A172 (cell line): ENCODE measurements at places on chromosomes 12 and 14.
A peak's percentile ranks its signal among the peaks of the same experiment; 100 is the strongest.

GRCh38 chr12:15996948-15997347, 85.8 kb downstream of the DERA start:
- DNase-seq: no peak

- no peak for DNase-seq
Observed at GRCh38 chr12:57592551-57593165, 1.7 kb downstream of the PIP4K2C start.

- DNase-seq: peak; percentile 11
Observed at GRCh38 chr14:34363733-34364134, 98.3 kb downstream of the SPTSSA start.

GRCh38 chr12:110638796-110639195, 24.9 kb downstream of the TCTN1 start:
- DNase-seq: no peak

- no peak for DNase-seq
Observed at GRCh38 chr14:101496776-101497683, 64.3 kb upstream of the DIO3 start.

- DNase-seq: peak; percentile 4
Observed at GRCh38 chr14:76456200-76456599, 80.3 kb downstream of the ESRRB start.

DNA sequence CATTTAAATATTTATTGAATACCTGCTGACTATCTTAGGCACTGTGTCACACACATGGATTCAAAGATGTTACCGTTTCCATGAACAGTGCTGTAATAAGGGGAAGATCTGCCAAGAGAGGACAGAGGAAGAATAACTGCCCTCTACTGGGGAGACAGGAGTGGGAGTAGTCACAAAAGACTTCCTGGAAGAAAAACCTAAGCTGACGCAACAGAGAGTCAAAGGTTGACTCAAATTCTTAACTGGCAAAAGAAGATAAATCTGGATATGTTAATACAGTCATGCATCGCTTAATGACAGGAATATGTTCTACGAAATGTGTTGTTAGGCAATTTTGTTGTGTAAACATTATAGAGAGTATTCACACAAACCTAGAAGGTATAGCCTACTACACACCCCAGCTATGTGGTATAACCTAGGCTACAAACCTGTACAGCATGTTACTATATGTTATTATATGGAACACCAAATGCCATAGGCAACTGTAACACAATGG, 51.5 kb downstream of the DCAF5 start:
- DNase-seq: peak; percentile 60

DNA sequence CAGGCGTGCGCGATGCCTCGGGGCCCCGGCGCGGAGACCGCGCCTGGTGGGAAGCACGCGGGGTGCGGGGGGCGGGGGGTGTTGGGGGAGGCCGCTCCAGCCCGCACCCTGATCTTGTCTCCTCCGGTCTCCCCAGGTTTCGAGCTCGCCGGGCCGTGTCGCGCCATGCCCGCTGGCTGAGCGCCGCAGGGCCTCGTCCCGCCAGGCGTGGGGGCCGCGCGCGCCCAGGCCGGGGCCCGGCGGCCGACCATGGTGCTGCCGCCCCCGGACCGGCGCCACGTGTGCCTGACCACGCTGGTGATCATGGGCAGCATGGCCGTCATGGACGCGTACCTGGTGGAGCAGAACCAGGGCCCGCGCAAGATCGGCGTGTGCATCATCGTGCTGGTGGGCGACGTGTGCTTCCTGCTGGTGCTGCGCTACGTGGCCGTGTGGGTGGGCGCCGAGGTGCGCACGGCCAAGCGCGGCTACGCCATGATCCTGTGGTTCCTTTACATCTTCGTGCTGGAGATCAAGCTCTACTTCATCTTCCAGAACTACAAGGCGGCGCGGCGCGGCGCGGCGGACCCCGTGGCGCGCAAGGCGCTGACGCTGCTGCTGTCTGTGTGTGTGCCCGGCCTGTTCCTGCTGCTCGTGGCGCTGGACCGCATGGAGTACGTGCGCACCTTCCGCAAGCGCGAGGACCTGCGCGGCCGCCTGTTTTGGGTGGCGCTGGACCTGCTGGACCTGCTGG, 2.4 kb downstream of the TMEM121 start:
- DNase-seq: no peak

GRCh38 chr12:29191267-29191850, 42.3 kb downstream of the FAR2 start:
- no peak for DNase-seq

GRCh38 chr12:40028296-40028695, 77.6 kb downstream of the SLC2A13 start:
- no peak for DNase-seq

GRCh38 chr12:130827432-130827831, 11.6 kb downstream of the STX2 start:
- no peak for DNase-seq

GRCh38 chr14:95920769-95921438, 44.3 kb downstream of the TUNAR start:
- no peak for DNase-seq

DNA sequence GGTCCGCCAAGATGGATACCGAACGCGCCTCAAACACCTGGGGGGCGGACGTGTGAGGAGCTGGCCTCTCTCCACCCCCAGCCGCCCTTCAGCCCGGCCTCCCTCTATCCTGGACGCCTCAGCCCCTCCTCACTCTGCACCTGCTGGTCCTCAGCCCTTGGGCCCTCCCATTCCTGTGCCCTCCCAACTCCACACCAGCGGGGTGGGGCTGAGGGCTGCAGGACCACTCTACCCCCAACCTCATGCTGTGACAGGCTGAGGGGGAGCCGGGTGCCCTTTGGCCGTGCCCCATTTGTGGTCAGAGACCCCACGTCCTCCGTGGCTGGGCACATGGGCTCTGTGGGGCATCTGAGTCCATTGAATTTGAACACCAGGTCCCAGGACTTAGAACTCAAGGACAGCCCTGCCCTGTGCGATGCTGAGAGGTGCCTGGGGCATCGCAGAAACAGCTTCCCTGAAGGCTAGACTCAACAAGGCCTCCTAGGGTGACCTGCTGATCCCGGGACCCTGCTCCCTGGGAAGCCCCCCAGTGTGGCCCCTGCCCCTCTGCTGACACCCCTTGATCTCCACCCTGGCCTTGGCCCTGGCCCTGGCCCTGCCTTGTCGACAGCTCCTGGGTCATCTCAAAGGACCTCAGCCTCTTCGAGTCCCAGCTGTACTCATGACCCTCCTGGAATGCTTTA, 82.0 kb upstream of the SFSWAP start:
- no peak for DNase-seq

DNA sequence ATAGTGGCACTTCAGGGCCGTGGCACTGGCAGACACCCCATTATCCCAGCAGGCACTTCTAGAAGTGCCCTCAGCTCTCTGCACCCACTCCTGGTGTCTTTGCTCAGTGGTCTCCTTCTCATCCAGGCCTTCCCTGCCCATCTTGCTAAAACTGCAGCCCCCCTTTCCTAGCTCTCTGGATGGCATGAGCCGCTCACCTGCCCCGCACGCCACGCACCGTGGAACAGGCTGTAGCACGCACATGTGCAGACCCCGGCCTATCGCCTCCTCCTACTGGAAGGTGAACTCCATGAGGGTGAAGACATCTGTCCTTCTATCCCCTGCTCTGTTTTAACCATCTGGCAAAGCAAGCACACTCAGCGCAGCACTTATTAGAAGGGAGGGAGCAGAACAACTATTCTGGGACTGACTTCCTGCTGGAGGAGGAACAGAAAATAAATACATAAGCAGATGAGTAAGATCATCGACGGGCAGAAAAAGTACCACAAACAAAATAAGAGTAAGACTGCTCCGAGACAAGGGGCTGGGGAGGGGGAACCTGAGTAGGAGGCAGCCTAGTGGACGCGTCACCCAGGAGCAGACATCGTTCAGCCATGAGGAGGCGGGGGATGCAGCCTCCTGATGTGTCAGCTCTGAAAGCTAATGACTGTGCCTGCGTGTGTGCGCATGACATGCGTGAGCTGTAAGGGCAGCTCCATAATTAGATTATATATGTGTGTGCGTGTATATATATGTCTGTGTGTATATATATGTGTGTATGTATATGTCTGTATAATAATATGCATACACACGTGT, 7.8 kb upstream of the FZD10 start:
- no peak for DNase-seq

DNA sequence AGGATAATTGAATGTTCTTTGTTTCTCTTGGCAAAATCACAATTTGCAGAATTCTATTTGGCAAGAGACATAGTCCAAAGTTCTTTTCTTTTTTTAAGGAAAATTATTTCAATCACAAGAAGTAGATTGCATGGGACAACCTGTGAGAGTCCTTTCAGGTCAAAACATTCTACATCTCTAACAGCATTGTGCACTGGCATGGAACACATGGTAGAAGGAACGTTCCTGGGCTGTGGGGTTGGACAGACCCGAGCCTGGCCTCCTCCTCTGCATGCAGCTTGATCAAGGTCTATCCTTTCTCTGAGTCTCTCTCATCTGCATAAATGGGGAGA, 88.6 kb upstream of the CPSF6 start:
- no peak for DNase-seq

DNA sequence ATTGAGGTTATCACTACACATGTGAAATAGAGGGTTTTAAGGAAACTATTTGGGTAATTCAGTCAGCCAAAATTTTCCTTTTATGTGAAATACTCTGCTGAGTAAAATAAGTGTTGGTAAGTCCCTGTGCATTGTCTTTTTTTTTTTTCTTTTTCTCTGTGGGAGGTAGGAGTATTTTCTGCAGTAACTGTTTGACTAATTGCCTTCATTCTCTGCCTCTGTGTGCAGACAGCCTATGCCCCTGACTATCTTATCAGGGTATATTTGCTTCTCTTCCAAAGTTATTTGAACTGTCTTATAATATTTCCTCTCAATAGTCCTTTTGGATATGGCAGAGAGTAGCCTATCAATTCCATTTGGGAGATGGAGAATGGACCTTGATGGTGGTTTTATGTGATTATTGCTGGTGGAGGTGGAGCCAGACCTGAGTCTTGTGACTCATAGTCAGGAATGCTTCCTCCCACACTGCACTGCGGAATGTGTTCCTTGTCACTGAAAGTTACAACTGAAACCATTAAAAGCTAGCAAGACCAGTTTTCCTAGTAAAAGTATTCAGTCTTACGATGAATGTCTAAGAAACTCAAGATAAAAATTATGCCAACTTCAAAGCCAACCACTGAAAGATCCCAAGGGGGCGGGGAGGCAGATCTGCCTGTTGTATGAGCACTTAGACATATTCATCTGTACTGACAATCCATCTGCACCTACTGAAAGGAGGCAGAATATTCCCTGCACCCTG, 40.9 kb upstream of the STXBP6 start:
- DNase-seq: peak; percentile 5
